HT-29 (cell line): ENCODE measurements at places on chromosomes 5 and 9.

DNA sequence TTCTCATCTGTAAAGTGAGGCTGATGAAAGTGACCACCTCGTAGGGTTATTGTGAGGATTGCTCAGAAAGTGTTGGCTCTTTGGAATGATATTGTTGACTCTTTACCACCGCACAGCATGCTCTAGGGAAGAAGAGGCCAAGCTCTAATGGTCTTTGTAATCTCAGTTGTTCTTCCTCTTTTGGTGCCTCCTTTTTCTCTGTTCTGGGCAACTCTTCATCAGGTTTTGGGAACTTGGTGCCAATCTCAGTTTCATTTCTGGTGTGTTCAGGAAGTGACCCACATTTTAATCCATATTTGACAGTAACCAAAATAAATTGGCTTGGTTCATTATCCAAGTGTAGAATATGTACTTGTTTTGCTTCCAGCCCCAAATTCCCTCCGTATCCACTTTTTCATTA lies 25.1 kb downstream of the ARHGAP26 start:
- DNase-seq = no peak

- peak; percentile 92 for DNase-seq
These were observed 54.7 kb upstream of the SUSD3 start for GRCh38 chr9:93003552-93004407.

DNA sequence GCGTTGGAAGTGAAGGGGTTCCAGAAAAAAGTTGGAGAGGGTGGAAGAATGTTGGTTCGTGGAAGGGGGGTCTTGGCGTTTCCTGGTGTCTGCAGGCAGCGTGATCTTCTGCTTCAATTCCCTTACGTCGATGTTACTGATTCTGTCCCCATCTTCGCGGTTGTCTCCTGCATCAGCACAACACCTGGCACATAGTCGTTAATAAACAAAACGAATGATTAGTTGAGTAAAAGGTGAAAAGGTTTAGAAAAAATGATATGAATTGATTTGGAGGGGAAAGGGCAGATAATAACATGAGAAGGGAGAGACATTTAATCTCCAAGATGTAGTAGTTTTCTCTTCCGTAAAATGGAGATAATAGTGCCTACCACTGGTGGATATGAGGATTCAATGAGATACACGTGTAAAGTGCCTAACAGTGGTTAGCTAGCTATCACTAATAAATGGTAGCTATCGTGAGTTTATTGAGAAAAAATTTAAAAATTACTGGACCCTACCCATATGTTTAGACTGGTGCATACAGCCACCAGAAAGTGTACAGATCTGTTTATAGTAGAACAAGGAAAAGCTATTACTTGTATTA lies 556 bp downstream of the MTREX start:
- DNase-seq = peak; percentile 74

DNA sequence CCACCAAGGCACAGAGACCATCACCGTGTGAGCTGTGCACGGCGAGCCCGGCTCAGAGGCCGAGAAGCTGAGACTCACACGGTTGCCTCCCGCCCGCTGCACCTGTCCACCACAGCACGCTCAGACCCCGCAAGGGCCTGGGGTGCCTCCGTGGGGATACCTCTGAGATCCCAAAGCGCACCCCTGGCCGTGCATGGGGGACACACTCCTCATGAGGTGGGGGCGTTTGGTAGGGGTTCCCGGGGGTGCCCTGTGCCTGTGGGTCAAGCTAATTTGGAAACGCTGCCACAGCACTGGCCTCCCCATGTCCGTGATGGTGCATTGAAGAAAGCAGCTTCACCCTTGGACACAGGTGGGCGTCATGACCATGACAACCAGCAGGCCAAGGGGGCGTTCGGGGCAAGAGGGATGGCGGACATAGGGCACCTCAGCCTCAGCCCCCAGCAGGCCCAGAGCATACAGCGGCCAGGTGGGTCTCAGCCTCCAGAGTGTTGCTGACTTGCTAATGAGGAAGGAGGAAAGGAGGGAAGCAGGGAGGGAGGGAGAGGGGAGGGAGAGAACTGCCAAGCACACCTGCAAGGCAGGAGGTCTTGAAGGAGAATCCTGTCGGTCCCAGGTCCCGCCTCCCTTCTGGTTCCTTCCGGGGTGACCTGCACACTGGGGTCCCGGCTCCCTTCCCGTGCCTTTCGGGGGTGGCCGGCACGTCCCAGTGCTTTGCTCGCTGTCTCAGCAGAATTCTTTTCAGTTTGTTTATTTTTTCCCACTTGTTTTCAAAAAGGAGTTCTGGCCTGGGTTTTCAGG lies 34.7 kb downstream of the GLT6D1 start:
- DNase-seq = no peak

GRCh38 chr5:132074772-132075718 lies 1.5 kb downstream of the CSF2 start:
- DNase-seq = no peak

DNA sequence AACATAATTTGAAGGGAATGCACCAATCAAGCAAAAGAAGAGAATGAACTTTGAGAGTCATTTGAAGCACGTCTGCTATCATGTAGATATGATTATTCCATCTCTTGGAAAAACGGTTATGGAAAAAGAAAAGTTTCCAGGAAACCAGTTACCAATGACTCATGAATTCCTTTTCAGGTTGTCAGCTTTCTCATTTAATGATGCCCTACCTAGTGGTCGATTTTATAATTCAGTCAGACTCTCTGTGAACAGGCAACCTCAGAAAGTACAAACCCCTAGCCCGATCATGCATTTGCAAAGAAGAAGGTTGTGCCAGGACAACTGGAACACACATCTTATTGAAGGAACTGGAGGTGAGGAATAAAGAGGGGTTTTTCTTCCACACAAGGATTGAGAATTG lies 355.1 kb upstream of the GRIA1 start:
- DNase-seq = no peak

- no peak for DNase-seq
These were observed 3.9 kb upstream of the DAB2 start for GRCh38 chr5:39428640-39429039.
